ENCODE measurements at places on chromosomes 2 and 18. TPM values are rescaled to one million over a fixed set of nuclear protein-coding genes. Genes with fewer than 3 reads are reported as not detected.

Gene LYG2
- total RNA-seq, result not detected

Gene SIX3
- total RNA-seq, result not detected

Gene PLGLB1
- 2.6 TPM for total RNA-seq

Gene CNRIP1
- total RNA-seq, result 45.3 TPM

Gene FAM228A
- 0.28 TPM for total RNA-seq

Gene CHAC2
- total RNA-seq, result 14.1 TPM

Gene EIPR1
- total RNA-seq, result 39.3 TPM

Gene CHPF
- total RNA-seq, result 3.2 TPM

Gene SCYGR4
- total RNA-seq, result not detected

Gene PRADC1
- 29.4 TPM for total RNA-seq

Gene ASAP2
- total RNA-seq, result 59.6 TPM

Gene IL36A
- not detected for total RNA-seq

Gene HRH4
- total RNA-seq, result 0.19 TPM

Gene CYP27C1
- not detected for total RNA-seq

Gene SLC23A3
- 1.3 TPM for total RNA-seq

Gene IMPA2
- total RNA-seq, result 7.5 TPM

Gene IL1RN
- not detected for total RNA-seq

Gene PREB
- total RNA-seq, result 46.8 TPM

Gene FIGN
- 0.23 TPM for total RNA-seq

Gene STEAP3
- 3.9 TPM for total RNA-seq

Gene CFAP53
- 0.14 TPM for total RNA-seq

Gene TXNDC2
- total RNA-seq, result not detected

Gene LHCGR
- not detected for total RNA-seq

Gene ST8SIA5
- 0.09 TPM for total RNA-seq

Gene G6PC2
- total RNA-seq, result not detected
